MG63 (cell line): ENCODE measurements at places on chromosomes 1 and 21. TPM values are rescaled to one million over a fixed set of nuclear protein-coding genes. Genes with fewer than 3 reads are reported as not detected.

SLC25A33 gene
- 16.6 and 23.9 TPM in 2 replicates for total RNA-seq

HCN3 gene
- 0.10 and 1.2 TPM in 2 replicates for total RNA-seq

TSPAN2 gene
- 0.17 and 1.0 TPM in 2 replicates for total RNA-seq

MYOG gene
- not detected in 2 replicates for total RNA-seq

SPRR2F gene
- total RNA-seq: not detected in 2 replicates

RXFP4 gene
- total RNA-seq: not detected in 2 replicates

PLXNA2 gene
- total RNA-seq: 0.17 and 0.56 TPM in 2 replicates

TMEM82 gene
- not detected in 2 replicates for total RNA-seq

LCE2B gene
- not detected in 2 replicates for total RNA-seq
